Stimulated activated CD4-positive, alpha-beta T cell treated with anti-CD3 and anti-CD28 coated beads, Interleukin-4, amount 100 ng/mL, for 4 hours (primary cell): ENCODE measurements at places on chromosomes 2 and 18.

DNA sequence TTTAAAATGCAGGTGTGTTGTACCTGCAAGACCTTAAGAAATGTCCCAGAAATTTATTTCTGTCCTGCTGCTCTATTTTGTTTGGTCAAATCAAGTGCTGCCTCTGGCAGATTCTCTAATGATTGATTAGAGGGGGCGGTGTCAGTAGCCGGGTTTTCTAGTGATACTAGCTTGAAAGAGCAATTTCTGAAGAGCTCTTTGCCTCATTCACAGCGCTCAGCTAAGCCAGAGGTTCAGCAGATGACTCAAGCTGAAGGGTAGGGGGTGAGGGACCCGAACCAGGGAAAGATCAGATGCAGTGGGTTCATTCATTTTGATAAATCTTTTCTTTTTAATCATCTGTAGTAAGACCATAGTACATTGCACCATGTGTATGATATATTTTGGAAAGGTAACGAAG is 15.0 kb downstream of the ZBTB7C start:
- DNase-seq: no peak

- no peak for DNase-seq
Measured at GRCh38 chr18:35060122-35060815, 19.1 kb downstream of the MAPRE2 start.

GRCh38 chr2:46187112-46187618 is 110.0 kb upstream of the EPAS1 start:
- DNase-seq: no peak

- DNase-seq: no peak
Measured at GRCh38 chr2:39686456-39686855, 20.7 kb downstream of the TMEM178A start.

- no peak for DNase-seq
Measured at GRCh38 chr2:114031605-114032505, 142.0 kb downstream of the ACTR3 start.

GRCh38 chr2:157322432-157322831 is 3.2 kb downstream of the ERMN start:
- DNase-seq: no peak

GRCh38 chr18:9403795-9404564 is 69.4 kb downstream of the TWSG1 start:
- DNase-seq: no peak

- DNase-seq: no peak
Measured at GRCh38 chr2:13651684-13652131, 935.0 kb downstream of the TRIB2 start.

GRCh38 chr2:86623043-86623493 is 597 bp downstream of the RNF103 start:
- peak; percentile 17 for DNase-seq

- DNase-seq: no peak
Measured at GRCh38 chr2:44529448-44529847, 167.7 kb downstream of the CAMKMT start.

- DNase-seq: no peak
Measured at GRCh38 chr2:69811591-69811990, 17.9 kb upstream of the GMCL1 start.

DNA sequence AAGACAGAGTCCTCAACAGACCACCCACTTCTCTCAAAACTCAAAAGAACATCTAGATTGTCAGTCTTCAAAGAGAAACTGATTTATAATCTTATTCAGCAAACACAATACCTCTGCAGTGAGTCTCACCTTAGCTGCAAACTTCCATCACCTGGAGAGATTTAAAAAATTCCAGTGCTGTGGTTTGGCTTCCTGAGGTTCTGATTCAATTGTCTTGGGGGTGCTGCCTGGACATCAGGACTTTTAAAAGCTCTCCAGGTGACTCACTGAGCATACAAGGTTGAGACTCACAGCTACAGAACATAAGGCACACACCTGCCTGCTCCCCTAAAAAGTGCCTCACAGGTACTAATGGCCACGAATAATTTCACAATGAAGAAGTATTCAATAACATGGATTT is 40.3 kb downstream of the RNF152 start:
- DNase-seq: no peak

GRCh38 chr2:125543968-125544514 is 1111.9 kb upstream of the GYPC start:
- DNase-seq: no peak

GRCh38 chr2:101113441-101114267 is 37.5 kb downstream of the TBC1D8 start:
- DNase-seq: no peak
